Stimulated activated CD4-positive, alpha-beta T cell treated with anti-CD3 and anti-CD28 coated beads, Interleukin-1b, Interleukin-23, amount 100 ng/mL, for 1 hour (primary cell): ENCODE measurements at places on chromosomes 3 and 15.

- DNase-seq: no peak
Measured at GRCh38 chr3:196232154-196232881, 16.0 kb downstream of the SLC51A start.

- no peak for DNase-seq
Measured at GRCh38 chr3:60013241-60013640, 963.4 kb upstream of the CFAP20DC start.

DNA sequence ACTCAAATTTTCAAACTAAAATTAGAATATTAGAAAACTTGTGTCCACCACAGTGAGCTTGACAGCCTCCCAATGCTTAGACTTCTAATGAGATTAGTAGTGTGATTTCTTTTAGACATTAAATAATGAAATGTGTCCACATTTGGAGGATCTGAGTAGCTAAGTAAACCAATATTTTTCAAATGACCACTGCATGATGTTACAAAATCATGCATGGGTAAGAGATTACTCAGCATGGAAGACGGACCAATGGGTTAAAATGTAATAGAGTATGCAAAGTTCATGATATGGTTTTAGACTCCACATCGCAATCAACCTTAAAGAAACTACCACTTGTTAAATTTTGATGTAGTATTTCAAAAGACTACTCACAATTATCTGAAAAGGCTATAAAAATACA is 130.6 kb downstream of the IMPG2 start:
- DNase-seq: no peak

DNA sequence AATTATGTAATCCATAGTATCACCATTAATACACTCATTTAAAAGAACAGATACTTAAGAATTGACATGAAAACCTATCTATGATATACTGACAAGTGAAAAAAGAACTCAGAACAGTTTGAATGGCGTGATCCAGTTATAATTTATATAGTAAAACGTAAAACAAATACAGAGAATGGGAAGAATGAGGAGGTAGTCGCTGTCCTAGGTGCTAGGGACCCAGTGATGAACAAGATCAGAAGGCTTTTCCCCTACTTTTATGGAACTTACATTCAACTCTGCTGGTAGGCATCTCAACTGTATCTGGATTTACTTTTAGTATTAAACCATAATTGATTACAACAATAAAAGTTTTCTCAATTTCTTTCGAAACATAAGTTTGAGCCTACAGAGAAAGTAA is 31.8 kb downstream of the GSK3B start:
- DNase-seq: no peak

GRCh38 chr3:54120657-54121413 is 1.5 kb upstream of the CACNA2D3 start:
- no peak for DNase-seq

DNA sequence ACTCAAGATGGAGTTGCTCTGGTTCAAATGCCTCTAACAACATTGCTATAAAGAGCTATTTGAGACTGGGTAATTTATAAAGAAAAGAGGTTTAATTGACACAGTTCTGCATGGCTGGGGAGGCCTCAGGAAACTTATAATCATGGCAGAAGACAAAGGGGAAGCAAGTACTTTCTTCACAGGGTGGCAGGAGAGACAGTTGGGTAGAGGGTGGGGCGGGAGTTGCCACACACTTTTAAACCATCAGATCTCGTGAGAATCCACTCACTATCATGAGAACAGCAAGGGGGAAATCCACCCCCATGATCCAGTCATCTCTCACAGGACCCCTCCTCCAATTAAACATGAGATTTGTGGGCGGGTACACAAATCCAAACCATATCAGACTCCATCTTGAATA is 30.7 kb downstream of the MAP2K5 start:
- DNase-seq: no peak

GRCh38 chr3:51679777-51680176 is 8.7 kb downstream of the TEX264 start:
- DNase-seq: no peak

GRCh38 chr3:127911421-127911931 is 3.6 kb upstream of the KBTBD12 start:
- no peak for DNase-seq

DNA sequence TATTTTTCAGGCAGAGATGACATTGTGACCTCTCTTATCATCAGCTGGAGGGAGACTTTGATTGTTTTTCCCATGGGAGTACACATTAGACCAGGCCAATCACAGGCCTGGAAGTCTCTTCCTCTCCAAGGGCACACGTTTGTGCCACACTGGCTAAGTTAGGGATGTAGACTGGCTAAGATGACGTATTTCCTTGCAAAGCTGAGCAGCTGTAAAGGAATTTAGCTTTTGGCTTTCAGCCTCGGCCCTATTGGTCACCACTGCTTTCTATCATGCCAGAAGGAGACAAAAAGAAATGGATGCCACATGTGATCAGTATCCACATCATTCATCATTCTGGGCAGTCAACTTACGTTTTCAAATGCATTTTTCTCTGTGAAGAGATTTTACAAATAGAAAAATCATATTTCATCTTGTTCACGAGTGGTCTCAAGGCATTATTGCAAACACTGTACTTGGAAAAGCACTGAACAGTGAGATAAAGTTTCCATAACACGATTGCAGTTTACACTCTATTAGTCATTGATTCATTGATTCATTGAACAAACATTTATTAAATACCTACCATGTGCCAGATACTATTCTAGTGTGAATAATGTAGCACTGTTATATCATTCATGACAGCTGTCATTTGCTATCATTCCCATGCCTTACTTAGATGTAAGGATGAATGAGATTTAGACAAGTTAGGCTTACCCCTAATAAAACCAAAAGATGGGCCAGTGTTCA is 27.0 kb upstream of the RNF7 start:
- DNase-seq: no peak

GRCh38 chr15:98427321-98427720 is 221.0 kb upstream of the IGF1R start:
- DNase-seq: no peak

- DNase-seq: no peak
Measured at GRCh38 chr3:101780661-101781060, 1.6 kb downstream of the NXPE3 start.

- DNase-seq: no peak
Measured at GRCh38 chr3:21847005-21847404, 96.0 kb upstream of the ZNF385D start.

- DNase-seq: no peak
Measured at GRCh38 chr3:4823385-4823784, 155.9 kb upstream of the BHLHE40 start.

DNA sequence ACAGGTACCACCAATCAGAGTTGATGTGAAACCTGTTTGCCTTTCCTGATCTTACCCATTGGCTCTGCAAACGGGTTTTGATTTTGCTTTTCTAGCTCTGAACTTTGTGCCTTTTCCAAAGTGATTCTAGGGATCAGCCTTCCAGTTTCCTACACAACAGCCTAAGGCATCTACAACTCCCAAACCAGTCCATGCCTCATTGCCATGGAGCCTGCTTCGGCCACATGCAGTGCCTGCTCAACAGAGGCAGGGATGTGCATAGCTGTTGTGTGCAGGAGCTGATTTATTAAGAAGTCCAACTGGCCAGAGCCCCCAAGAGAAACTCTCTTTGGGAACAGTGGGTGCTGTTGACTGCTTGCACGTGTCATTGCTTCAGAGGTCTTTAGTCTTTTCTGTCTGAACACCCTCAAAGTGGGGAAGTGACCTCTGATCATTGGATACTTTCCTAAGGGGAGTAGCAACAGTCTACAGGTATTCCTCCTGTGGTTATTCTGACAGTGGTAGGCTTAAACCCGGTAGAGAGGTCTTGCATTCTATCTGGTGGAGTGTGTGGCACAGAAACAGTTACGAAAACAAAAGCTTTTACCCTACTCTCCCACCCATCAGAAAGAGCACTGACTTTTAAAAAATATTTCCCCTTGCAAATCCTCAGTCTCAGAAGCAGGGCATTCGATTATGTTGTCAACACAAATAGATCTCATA is 36.6 kb upstream of the THSD4 start:
- no peak for DNase-seq

DNA sequence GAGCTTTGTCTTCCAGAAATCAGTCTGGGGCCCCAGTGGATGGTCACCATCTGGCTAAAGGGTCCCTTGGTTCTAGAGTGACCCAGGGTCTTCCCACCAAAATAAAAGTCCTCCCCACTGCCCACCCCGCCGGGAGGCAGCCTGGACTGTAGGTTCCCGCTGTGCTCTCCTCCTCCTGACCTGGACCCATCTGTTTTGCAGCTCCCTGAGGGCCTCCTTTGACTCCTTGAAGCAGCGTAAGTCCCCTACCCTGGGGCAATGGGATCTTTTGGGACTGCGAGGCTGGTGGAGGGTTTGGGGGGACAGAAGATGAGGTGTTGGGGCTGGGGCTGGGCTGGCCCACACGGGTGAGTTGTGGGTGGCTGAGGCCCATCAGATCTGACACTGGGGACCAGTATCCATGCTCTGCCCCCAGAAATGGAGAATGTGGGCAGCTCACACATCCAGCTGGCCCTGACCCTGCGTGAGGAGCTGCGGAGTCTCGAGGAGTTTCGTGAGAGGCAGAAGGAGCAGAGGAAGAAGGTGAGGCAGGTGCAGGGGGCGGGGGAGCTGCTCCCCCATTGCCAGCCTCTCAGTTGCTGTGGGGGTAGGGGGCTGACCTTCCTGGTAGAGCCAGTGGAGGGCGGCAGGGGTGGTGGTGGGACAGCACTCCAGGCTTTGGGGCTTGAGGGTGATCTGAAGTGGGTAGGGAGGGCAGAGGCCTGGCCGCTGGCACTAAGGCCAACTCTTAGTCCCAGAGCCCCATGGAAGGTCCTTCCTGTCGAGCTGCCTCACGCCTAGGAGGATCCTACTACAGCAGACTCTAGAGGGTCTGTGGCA is 30.4 kb downstream of the PSTPIP1 start:
- no peak for DNase-seq

- DNase-seq: no peak
Measured at GRCh38 chr3:59608356-59608755, 558.5 kb upstream of the CFAP20DC start.

DNA sequence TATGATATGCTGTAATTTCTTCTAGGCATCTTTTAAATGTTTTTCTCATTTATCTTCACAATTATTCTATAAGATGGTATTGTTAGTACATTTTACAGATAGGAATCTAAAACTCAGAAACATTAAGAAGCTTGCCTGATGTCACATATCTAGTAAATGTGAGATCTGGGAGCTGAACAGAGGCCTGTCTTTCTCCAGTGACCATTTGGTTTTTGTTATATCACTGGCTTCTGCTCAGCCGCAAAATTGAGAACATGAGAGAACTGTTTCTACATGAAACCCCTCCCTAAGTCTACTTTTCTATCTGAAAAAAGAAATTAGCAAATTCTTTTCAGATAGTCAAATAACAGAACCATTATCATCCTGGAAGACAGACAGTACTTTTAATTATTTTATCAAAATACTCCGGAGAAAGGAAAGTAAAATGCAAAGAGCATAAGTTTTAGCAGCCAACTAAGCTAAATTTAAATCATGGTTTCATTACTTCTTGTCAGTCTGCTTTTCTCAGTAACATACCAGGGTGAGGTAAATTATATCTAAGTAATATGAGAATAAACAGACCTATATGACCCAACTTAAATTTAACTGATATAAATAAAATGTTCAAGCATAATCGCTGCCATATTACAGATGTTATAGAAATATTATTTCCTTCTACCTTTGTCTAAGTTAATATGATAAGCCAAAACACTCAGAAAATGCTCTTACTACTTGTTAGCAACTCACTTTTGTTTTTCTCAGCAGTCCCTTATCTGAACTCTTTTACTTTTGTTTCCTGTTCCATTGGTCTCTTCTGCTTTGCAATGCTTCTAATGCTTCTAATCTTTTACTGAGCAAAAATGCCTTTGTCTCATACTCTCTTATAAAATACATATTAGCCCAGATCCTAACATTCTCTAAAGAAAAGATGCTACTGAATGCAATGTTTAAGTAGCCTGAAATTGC is 68.0 kb upstream of the MBNL1 start:
- DNase-seq: no peak

DNA sequence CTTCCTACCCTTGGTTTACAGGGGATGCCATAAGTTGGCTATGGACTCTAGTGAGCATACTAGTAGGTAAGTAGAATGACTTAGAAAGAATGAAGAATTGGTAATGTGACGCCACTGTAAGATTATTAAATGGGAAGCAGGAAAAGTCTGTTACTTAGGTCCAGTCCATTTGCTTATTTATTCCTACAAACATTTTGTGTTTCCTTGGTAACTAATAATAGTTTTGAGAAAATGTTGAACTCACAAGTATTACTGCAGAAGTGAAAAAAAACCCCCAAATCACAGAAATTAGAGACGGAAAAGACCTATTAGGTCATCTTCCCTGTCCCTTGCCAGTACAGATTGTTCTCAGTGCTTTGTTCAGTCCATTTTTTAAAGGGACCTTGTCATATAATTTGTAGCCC is 63.5 kb downstream of the CMSS1 start:
- no peak for DNase-seq

- no peak for DNase-seq
Measured at GRCh38 chr15:73926219-73927002, at the start of gene LOXL1. LOXL1 (plus strand) TSS chr15:73926462; CDS start chr15:73926784, 322 bp downstream.

- no peak for DNase-seq
Measured at GRCh38 chr3:3862534-3862933, 63.3 kb downstream of the LRRN1 start.

DNA sequence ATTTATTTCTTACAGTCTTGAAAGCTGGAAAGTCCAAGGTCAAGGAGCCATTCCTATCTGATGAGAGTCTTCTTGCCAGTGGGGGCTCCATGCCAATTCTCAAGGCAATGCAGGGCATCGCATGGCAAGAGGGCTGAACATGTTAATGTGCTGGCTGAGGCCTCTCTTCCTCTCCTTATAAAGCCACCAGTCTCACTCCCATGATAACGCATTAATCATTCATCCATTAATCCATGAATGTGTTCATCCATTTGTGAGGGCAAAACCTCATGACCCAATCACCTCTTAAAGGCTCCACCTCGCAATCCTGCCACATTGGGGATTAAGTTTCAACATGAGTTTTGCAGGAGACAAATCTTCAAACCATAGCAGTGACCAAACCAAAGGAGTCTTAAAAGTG is 118.3 kb downstream of the PROS1 start:
- DNase-seq: no peak

DNA sequence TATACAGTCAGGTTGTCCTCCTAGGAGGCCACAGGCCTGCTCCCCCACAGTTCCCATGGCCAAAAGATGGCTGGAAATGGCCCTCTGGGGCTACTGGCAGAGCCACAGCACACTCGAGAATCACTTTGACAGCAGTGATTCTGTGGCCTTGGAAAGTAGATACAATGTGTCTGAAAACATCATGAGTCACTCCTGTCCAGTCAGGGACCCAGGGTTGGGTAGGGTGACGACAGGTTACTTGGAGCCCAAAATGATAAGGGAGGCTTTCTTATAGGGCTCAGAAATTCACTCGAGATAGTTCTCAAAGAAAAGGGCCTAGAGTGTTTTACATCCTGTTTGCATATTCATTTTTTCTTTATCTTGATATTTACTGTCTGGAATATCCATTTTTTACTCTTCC is 24.3 kb downstream of the MRPS25 start:
- DNase-seq: no peak

- no peak for DNase-seq
Measured at GRCh38 chr3:166291186-166291955, 454.1 kb upstream of the BCHE start.

- no peak for DNase-seq
Measured at GRCh38 chr3:46731795-46732194, 14.1 kb upstream of the PRSS50 start.
